ENCODE measurements at places on chromosomes 3 and 15.

DNA sequence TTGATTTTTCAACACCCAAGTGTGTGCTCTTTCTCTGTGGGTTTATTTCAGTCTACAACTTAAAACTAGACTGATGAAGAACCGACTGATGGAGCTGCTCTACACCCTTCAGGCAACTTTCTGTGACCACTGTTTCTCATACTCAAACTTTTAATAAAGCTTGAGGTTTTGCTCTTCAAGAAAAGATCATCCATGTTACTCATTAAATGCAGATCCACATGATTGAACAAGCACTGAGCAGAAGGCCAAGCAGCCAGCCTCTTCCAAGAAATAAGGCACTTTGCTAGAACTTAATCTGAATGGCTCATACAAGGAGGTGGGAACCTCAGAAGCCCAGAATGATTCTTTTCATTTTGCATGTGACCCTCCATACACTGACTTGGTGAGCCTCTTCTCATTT is 8.7 kb downstream of the SLC27A2 start:
- DNase-seq: no peak

- DNase-seq: no peak
Measured at GRCh38 chr15:40040770-40041169, 1.8 kb upstream of the SRP14 start.

DNA sequence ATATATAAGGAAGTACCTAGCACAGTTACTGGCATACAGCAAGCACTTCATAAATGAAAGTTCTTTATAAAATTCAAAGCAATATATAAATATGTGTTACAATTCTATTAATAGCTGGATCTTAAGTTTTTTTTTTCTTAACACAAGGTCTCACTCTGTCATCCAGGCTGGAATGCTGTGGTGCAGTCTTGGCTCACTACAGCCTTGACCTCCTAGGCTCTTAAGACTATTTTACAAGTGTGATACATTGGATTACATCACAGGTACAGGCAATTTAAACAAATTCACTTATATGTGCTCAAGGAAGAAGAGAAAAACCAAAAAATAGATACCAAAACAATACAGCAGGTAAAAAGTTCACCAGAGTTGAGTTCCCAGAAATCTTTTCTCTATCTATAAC is 60.6 kb downstream of the ZNF280D start:
- DNase-seq: no peak

DNA sequence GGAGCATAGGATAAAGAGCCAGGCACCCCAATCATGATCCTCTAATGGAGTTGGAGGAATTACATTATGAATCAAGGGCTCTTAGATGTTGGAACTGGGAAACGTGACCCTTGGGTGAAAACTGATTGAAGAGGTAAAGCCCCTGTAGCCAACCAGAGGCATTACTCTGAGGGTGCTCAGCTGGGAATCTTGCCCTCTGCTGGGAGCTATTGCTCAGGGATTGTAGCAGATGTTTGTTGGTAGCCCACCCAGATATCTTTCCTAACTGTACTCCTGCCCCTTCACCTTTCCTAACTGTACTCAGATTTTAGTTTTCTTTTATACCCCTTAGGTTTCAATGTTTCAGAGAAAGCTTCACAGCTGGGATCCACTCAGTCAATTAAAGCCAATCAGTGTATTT is 74.2 kb downstream of the RARB start:
- DNase-seq: no peak

DNA sequence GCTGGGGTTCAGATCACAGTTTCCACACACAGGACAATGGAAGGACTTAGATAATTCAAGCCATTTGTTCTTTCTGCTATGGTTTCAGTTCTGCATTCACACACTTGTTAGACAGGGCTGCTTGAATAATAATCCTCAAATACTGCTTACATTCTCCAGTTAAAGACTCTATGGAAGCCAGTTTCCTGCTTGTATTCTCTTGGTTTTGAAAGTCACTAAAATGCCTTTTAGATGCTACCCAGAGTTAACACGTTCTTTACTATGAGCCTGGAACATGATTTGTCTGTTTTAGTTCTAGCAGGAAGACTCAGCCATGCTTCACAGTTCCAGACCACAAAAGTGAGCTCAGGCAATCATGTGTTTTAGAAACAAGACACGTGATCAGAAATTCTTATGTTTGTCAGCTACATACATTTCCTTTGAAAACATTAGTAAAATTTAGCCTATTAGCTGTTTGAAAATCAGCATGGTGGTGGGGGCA is 152.4 kb downstream of the LEKR1 start:
- peak; percentile 48 for DNase-seq

- no peak for DNase-seq
Measured at GRCh38 chr3:90136456-90137191, 1029.2 kb downstream of the EPHA3 start.

DNA sequence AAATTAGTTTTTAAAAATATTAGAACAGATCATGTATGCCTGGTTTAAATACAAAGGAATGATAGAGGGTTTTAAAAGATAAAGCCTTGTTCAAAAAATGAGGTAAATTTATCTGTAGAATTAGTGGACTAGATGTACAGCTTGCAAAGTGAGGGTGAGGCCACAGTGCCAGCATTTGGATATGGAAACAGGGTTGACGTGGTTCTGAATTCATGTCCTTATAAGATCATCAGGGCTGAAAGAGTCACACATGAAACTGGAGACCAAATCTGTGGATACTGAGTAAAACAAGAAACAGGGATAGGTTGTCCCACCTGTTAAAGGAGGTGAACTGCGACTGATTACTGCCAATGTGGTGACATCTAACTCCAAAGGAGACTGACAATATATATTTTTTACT is 46.3 kb downstream of the NCK1 start:
- DNase-seq: no peak

DNA sequence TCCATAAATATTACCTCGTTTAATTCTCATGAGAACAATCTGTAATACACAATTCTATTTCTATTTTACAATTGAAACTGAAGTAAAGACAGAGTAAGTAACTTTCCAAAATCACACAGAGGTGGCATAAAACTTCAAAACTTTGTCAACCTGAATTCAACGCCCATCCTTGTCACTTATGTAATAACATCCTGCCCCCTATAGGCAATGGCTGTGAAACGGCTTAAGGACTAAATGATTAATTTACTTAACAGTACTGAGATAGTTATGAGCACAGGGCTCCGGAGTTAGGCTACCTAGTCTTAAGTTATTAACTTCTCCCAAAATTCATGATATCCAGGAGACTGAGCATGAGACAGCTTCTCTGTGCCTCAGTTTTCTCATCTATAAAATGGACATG is 293.1 kb upstream of the CHRM5 start:
- DNase-seq: peak; percentile 48

DNA sequence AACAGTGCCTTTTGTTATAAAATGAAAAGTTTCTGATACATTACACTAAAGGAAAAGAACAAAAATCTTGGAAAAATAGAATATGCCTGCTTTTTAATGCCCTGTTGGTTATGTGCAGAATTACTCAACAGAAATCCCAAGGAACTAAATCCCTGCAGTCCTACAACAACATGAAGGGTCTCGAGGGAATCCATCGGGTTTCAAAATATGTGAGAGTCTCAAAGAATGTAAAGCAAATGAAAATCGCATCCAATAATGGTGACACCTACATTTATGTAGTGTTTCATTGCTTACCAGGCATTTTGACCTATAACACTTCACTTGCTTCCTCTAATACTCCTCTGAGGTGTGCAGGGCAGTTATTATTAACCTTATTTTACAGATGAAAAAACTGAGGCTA is 411.3 kb downstream of the FOXP1 start:
- no peak for DNase-seq

DNA sequence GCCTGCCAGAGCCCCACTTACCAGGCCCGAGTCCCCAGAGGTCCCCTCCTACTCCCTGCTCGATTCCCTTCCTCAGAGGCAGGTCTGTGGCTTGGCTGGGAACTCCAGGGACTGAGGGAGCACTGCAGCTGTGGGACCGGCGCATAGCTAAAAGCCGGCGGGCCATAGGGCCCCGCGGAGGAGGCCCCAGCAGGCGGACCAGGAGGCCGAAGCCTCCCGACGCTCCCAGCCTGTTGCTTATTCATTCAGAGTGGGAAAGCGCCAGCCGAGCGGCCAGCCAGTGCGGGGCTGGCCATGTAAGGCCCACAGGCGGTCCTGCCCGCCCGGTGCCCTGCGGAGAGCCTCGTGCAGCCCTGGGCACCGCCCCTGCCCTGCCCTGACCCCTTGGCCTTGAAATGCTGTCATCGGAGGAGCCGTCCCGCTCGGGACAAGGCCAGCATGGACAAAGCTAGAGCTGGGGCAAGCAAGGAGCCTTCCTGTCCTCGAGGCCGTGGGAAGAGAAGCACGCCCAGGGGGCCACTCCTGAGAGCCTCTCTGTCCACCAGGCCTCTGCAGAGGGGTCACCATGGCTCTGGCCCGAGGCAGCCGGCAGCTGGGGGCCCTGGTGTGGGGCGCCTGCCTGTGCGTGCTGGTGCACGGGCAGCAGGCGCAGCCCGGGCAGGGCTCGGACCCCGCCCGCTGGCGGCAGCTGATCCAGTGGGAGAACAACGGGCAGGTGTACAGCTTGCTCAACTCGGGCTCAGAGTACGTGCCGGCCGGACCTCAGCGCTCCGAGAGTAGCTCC is at the start of gene LOXL1:
Gene LOXL1 (plus strand): TSS at position 244 of the 784 bp plus-strand sequence. CDS start 322 bp downstream, at position 566.
- peak; percentile 93 for DNase-seq

- no peak for DNase-seq
Measured at GRCh38 chr15:52334491-52335160, 39.0 kb upstream of the MYO5C start.

- DNase-seq: no peak
Measured at GRCh38 chr3:127847236-127847720, 25.0 kb upstream of the MGLL start.
